ENCODE measurements at places on chromosomes 1 and 21.
A peak's percentile ranks its signal among the peaks of the same experiment; 100 is the strongest.

DNA sequence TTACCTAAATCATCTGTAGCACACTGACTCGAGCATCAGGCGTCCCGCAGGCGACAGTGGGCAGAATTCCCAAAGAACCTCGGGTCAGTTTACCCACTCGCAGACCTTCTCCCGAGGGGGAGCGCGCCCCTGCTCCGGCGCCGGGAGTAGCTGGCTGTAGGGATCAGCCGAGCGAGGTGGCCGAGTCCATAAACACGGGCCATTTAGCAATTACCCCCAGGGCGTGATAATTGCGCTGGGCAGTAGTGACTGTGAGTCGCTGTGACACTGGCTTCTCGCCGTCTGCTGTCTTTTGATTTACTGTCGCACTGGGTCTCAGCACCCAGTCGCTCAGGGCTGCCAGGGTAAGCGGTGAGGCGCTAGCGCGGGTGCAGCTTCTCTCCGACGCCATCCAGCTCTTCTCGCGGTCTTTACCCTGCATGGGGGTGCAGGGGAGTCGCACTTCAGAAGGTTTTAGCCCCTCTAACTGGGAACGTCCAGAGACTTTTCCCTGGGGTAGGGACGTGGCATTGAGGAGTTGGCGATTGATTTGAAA is 16.2 kb downstream of the HLX start:
- no peak for DNase-seq

DNA sequence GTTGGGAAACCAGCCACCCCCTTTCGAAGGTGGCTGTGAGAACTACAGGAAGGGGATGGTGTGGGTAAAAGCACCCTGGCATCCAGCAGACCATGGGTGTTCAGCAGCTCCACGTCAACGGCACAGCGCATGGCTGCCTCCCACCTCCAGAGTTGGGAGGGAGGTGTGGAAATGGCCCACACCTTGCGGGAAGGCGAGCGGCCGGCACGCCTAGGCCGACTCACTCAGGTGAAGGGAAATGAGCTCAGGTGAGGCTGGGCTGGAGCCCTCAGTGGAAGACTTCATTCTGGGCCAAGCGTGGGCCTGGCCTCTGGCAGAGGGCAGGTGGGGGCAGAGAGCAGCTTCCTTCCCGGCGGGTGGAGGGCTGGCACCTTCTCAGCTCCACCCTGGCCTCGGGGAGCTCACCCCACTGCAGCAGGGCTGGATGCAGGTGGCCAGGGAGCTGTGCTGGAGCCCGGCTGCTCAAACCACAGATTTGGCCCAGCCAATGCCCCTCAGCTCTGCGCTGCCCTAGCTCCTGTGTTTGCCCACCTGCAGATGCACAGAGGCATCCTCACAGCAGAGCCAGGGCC is 24.8 kb upstream of the ALDH4A1 start:
- DNase-seq = no peak

- peak; percentile 56 for DNase-seq
Measured at GRCh38 chr1:201539561-201540431, 869 bp downstream of the NAV1 start.

DNA sequence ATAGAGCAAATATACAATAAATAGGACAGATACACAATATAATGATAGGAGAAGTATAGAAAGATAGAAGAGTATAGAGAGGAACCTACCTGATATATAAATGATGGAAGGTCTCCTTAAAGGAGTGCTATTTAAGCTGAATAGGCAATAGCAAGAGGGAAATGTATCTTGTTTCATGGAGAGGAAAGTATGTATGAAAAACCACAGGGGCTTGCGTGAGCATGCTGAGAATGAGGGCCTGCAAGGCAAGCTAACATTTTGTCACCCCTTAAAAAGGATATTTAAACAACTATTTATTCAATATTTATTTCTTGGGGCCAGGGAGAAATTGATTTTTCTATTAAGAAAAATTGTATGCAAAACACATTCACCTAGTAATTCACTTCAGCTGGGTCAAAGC is 150.9 kb upstream of the ZRANB2 start:
- no peak for DNase-seq

All from NCI-H2171 (cell line).